ENCODE measurements at places on chromosomes 16 and 17.
A peak's percentile ranks its signal among the peaks of the same experiment; 100 is the strongest.

- H3K27ac ChIP-seq = no peak overlapping the region
- no peak overlapping the region for H3K4me3 ChIP-seq
- no peaks in the 10 kb centered on the region for H3K36me3 ChIP-seq
- no peaks in the 10 kb centered on the region for H3K4me1 ChIP-seq
Measured at GRCh38 chr17:19574956-19575355, 41.3 kb downstream of the SLC47A1 start.

DNA sequence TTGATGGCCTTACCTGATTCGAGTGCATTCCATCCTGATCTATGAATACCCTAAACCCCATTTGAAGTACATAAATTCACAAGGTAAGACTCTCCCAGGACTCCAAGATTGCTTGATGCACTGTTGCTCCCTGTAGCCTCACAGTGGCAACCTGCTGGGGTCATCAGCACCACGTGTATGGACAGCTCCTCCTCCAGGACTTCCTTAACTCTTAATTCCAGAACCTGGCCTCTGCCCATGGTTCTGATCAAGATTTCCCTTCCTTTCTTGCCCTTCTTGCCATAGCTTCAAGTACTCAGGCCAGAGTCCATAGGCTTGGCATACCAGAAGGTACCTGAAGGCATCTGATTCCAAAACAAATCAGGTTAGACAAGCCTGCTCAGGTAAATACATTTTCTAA, 34.0 kb upstream of the NLK start:
- no peak overlapping the region for H3K27ac ChIP-seq
- H3K4me1 ChIP-seq = peaks cover 1% of the 10 kb centered on the region
- H3K36me3 ChIP-seq = no peaks in the 10 kb centered on the region
- peaks cover 11% of the 10 kb centered on the region for H3K27me3 ChIP-seq
- H3K4me3 ChIP-seq = no peak overlapping the region

DNA sequence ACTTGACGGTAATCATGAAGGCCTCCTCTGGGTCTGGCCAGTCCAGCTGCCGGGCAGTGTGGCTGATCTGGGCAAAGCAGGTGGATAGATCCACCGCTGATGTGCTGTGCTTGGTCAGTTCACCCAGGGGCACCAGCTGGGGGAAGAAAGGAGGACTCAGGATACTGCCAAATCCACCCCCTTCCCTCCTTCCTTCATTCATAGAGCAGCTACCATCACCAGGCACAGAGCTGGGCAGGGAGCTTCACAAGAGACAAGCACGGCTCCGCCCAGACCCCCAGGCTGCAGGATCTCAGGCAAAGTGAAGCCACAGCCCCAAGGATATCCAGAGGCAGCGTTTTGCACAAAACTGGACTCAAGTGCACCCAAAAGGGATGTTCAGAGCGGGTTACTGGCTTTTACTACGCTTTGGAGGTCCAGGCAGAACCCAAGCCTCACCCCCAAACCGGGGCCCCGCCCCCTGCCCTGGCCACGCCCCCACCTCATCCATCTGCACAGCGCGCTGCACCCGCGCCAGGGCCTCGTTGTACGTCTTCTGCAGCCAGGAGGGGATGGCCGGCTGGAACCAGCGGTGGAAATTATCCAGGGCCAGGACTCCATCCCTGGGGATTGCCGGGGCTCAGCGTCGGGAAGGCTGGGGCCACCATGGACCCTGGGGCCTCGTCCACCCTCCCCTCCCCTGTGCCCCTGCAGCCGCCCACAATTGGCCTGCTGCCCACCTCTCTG, 9.1 kb downstream of the UNC13D start:
- no peak for DNase-seq
- no peak overlapping the region for H3K4me3 ChIP-seq
- peaks cover 46% of the 10 kb centered on the region for H3K4me1 ChIP-seq
- H3K27me3 ChIP-seq = no peaks in the 10 kb centered on the region
- peaks cover 64% of the 10 kb centered on the region for H3K36me3 ChIP-seq

- peaks cover 7% of the 10 kb centered on the region for H3K27me3 ChIP-seq
- H3K27ac ChIP-seq = peak within 1 kb of the TSS; percentile 91
- peaks cover 75% of the 10 kb centered on the region for H3K4me1 ChIP-seq
Measured at GRCh38 chr16:31354394-31355291, at the start of gene ITGAX. Gene ITGAX (plus strand): TSS chr16:31355176. CDS start chr16:31355255, 79 bp downstream.

Measured in activated CD4-positive, alpha-beta memory T cell treated with anti-CD3 and anti-CD28 coated beads, Interleukin-2, amount 10 ng/mL, durations not matched to agents 7 days and 5 days (primary cell).